Stimulated activated CD4-positive, alpha-beta T cell treated with anti-CD3 and anti-CD28 coated beads, Interleukin-4, amount 100 ng/mL, for 1 hour (primary cell): ENCODE measurements at places on chromosomes 3 and 15.

- no peak for DNase-seq
Measured at GRCh38 chr15:26200427-26200826, 337.3 kb upstream of the ATP10A start.

- no peak for DNase-seq
Measured at GRCh38 chr3:105885256-105885655, 16.4 kb upstream of the CBLB start.

GRCh38 chr3:111603679-111604078 is 8.5 kb upstream of the ZBED2 start:
- DNase-seq = no peak

GRCh38 chr3:14397940-14398796 is 4.2 kb upstream of the SLC6A6 start:
- no peak for DNase-seq

DNA sequence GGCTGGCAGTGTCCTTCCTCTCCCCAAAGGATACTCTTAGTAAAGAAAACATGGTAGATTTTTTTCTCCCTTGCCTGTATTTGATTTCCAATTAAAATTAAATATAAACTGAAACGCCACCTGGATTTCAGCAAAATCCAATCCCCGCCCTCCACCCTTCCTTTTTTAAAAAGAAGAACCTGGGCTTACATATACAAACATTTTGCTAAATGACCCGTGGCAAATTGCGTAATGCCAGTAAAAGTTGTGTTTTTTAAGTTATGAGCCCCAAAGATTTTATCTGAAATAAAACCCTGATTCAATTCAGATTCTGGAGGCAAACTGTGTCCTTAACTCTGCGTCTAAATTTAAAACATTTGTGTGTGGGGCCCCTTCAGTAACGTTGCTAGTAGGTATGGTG is 403.0 kb downstream of the FOXP1 start:
- DNase-seq = no peak

DNA sequence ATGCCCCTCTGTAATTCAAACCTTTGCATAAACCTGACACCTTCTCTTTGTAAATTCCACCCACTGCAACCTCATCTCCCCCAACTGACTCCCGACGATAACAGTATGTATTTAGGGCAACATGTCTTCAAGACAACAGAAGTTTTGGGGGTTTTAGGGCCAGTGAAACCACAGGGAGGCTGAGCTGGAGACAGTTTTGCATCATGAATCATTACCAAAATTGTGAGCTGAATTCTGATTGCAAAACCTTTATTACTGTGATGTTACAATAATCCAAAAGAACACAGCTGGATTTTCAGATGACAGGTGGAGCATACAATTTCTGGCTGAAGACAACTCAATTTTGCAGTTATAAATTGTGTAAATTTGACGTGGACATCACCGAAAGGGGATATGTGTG is 281.3 kb upstream of the TTC14 start:
- no peak for DNase-seq

GRCh38 chr3:172415323-172415722 is 32.9 kb downstream of the GHSR start:
- no peak for DNase-seq

DNA sequence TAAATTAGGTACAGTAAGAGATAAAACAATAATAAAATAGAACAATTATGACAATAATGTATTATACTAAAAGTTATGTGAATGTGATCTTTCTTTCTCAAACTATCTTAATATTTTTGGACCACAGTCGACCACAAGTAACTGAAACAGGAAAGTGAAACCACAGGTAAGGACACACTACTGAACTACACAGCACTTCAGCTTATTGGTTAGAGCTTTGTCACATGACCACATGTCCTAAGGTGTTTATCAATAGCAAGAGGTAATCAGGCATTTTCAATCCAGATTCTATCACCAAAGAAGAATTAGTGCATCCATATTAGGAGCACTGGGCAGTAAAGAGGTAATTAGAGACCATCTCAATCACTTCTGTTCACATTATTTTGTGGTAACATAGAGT is 392.8 kb downstream of the RSL24D1 start:
- DNase-seq = no peak

DNA sequence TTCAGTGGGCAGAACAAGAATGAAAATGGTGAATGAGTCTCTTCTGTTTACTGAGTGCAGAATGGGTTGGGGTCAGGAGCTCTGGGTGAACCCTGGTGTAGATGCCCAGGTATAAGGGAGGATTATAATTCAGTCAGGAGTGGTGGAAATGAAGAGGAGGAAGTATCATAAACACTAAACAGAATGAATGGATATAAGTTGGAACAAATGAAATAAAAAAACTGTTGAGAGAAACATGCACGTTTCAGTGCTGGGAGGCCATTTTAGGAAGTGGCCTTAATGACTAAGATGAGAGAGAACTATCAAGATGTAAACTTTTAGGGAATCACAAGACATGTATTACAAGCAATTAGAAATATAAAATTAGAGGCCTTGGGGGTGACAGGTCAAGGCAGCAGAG is 32.8 kb upstream of the LEKR1 start:
- DNase-seq = no peak

- DNase-seq = no peak
Measured at GRCh38 chr3:133503409-133503808, 70.1 kb upstream of the CDV3 start.

DNA sequence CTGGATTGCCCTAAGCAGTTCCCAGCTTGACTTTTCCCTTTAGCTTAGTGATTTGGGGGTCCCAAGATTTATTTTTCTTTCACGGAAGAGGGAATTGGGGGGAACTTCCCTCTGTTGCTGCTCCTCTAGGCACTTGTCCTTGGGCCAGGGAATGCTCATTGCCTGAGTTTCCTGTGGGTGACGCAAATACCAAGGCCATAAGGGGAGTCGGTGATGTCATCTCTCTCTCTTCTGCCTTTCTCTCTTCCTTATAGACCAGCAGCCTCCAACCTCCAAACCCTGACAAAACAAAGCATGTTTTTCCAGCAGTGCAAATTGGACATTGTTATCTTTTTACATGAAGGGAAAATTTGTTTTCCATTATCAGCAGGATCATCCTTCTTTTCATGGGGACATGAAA is 120.2 kb downstream of the ITPR1 start:
- no peak for DNase-seq

DNA sequence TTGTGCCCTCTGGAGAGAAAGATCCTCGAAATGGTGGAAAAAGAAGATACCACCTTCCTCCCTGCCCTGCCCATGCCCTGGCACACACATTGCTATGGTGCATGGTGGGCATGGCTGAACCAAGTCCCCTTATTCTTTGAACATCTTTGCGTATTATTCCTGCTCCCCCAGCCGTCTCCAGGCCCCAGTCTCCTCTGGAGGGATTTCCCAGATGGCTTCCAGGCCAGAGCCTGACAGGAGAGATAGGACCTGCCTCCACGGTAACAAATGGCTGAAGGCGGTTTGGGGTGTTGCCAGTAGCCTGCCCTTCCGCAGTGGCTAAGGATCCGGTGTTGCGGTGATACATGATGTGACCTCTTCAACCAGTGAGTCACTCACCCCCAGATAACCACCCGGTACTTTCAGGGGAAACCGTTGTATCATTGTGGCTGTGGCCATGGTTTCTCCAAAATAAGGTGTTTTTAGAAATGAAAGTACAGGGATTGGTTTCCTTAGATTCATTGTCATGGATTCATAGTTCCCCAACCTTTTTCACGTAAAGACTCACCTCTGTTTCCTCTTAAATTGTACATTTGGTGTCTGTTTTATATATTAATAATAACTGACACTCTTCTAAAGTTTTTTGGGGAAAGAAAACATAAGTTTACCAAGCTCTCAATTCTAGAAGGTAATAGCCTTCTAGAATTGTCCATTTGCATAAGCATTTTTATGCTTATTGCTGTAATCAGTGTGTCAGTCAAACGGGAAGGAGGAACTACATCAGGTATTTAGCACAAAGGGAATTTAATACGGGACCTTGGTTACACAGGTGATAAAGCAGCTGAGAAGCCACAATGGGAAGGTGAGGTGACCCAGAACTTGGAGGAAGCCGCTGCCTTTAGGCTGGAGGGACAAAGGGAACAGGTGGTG is 25.9 kb downstream of the SMAD3 start:
- DNase-seq = peak; percentile 41

DNA sequence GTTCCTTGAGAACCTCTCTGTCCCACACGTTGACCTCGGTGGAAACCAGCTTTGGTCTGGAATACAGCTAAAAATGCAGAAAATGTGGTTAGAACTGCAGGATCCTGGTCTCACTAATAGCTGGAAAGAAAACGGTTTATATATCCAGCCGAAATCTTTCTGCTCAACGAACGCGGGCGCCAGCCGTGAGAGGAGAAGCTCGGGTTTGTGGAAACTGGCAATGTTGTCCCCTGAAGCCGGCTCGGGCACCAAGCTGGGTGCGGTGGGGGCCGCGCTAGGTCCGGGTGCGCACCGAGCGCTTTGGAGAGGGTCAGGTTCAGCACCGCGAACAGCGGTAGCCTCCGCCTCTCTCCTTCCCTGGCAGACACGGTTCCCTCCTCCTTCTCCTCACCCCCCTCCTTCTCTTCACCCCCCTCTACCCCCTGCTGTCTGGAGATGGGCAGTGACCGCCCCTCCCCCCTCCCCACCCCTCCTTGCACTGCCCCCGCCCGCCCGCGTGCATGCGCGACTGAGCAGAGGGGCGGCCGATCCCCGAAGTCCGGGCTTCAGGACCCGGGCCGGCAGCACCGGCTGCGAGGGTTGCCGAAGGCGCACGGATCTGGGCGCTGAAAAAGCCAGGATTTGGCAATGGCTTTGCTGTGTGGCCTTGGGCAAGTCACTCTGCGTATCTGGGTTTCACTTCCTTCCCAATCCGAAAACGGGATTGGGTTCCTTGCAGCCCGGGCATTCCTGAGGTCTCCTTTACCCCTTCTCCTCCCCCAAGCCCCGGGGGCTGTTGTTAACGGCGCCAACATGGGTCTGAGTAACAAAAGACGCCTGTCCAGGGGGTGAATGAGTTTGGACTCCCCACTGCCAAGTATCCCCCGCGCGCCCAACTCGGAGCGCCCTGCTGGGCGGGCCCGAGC is at the start of gene SKOR1:
SKOR1 (plus strand) TSS at position 534 of the 905 bp plus-strand sequence; CDS start at position 628, 94 bp downstream.
- DNase-seq = peak; percentile 22

DNA sequence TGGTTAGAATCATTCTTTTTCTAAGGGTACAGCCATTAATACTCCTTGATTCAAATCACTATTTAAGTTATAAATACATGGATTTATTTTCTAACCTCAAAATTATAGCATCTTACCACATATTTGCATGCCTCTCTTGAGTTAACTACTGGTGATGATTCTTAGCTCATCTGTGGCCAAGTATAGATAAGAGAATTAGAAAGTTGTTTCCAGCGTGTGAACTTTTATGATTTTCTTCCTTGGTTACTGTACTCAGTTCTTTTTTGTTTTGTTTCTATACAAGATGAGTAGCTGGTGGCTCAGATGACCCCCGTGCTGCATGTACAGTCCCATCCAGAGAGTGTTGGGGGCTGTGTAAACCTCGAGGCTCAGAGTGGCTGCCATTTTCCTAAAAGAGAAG is 124.6 kb downstream of the IGF1R start:
- DNase-seq = no peak

DNA sequence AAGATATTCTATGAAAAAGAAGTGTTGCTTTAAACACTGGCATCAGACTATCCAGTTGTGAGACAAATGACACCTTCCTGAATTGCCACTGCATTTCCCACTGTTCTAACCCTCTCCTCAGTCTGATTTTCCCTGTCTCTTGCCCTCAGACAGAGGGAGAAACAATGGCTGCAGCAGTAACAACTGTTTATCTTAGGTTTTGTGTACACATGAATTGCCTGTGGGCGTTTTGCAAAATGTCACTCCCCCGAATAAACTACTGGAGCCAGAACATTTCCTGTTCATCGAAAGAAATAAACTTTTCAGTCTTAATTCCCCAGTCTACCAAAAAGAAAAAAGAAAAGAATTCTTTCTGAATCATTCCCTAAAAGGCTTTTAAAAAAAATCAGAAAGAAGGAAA is 155.1 kb downstream of the MAGI1 start:
- no peak for DNase-seq

- DNase-seq = no peak
Measured at GRCh38 chr3:52090131-52090932, 34.0 kb upstream of the DUSP7 start.

DNA sequence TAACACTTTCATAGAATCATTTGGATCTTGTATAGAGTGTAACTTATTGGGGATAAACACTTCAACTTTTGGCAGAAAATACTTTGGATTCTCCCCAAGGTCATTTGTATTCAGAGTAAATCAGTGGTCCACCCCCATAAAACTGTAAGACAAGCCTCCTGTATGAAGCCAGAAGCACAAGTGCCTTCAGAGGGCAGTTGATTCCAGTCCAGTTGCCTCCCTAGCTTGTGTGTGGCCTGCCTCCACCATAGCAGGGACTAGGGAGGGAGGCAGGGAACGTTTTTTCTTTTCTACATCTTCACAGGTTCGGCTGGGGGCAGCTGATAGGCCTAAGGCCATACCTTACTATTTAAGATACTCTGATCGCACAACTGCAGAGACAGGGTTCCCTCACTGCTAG is 11.6 kb downstream of the GORASP1 start:
- no peak for DNase-seq

- DNase-seq = no peak
Measured at GRCh38 chr3:194723846-194724618, 38.3 kb downstream of the FAM43A start.

DNA sequence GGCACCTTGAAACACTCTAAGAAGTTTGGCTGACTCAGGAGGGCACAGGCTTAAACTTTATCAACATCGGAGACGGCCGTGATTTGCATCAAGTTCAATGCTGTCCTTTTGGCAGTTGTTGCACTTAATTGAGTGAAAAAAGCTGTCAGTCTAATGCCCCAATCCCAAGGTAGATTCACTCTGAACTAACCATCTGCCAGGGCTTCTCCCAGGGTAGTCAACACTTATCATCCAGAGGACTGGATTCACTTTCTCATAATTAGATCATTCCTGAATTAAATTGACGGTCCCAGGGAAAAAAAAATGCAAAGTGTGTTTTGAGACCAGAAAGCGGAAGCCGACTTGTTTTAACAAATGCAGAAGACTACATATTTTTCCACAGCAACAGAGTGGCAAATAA is 28.5 kb downstream of the RORA start:
- DNase-seq = no peak

DNA sequence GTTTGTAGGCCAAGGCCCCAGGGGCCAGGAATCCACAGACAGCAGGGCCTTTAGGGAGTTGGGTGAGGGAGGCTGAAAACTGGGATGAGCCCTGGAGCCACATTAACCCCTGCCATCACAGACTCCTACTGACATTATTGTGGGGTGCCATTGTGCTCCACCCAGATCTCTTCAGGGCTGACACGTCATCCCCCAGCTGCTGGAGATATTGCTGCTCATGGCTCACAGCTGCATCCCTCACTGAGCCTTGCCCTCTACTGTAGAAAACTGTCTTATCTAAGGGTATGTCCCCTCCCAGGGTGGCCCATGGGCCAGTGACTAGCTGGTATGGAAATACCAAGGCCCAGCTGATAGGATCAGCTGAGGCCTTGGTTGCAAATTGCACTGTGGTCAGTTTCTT is 87.3 kb upstream of the PRR23C start:
- DNase-seq = no peak
